ENCODE measurements at places on chromosomes 1 and 21.
A peak's percentile ranks its signal among the peaks of the same experiment; 100 is the strongest.

DNA sequence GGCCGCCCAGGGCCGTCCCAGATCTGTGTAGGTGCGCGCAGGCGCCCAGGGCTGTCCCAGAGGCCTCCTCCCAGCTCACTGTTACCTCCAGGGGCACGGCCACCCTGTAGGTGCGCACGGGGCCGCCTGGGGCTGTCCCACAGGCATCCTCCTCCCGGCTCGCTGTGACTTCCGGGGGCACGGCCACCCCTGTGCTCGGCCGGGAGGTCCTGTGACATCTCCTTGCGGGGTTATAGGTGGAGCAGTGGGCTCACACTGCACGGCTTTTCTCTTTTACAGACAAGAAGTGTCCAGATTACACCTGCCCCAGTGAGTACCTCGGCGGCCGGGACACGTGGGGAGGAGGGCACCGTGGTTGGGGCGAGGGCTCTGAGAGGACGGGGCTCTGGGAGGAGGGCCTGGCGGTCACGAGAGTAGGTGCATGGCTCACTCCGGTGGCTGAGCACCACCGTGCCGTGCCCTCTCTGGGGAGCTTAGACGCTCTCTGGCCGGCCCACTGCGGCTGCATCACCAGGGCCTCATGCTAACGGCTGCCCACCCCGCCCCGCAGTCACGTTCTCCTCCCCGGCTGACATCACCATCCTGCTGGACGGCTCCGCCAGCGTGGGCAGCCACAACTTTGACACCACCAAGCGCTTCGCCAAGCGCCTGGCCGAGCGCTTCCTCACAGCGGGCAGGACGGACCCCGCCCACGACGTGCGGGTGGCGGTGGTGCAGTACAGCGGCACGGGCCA is 21.4 kb downstream of the COL6A1 start:
- DNase-seq, result no peak

GRCh38 chr1:61976566-61976965 is 218.1 kb upstream of the L1TD1 start:
- DNase-seq, result no peak

DNA sequence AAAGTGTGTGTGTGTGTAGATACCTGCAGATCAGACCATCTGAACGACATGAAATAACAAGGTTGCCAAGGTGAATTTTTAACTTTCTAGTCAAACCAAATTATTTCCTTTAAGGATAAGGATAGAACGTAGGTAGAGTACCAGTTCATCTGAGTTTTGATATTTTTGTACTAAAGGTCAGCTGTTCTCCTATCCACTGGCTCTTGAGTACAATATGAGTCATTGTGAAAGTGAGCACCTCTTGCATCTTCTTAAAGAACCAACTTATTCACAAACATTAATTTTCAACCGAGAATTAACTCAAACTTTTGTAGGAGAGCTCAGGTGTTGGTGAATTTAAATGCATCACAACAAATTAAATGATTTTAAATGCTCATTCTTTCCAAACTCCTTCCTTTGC is 71.5 kb downstream of the IFI44 start:
- DNase-seq, result no peak

DNA sequence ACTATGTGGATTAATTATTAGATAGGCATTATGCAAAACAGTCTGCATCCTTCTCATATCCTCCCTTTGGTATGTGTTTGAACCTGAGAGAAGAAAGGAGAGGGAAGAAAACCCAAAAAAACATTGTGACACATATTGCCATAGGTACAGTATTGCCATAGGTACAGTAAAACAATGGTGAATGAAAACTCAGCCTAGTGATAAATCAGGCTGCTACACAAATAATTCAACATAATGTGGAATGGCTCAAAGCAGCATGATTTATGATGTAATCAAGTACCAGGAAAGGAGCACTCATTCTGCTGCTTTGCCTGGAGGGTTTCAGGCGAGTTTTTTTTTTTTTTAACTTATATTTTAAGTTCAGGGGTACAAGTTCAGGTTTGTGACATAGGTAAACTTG is 213.9 kb upstream of the LYPLAL1 start:
- no peak for DNase-seq

- DNase-seq, result no peak
Measured at GRCh38 chr1:79595931-79596330, 589.4 kb upstream of the ADGRL4 start.

GRCh38 chr21:42755766-42756579 is 102.6 kb downstream of the PDE9A start:
- DNase-seq, result no peak

GRCh38 chr1:181767001-181767708 is 283.8 kb downstream of the CACNA1E start:
- no peak for DNase-seq

GRCh38 chr1:39394598-39394997 is 96.8 kb upstream of the BMP8A start:
- no peak for DNase-seq

DNA sequence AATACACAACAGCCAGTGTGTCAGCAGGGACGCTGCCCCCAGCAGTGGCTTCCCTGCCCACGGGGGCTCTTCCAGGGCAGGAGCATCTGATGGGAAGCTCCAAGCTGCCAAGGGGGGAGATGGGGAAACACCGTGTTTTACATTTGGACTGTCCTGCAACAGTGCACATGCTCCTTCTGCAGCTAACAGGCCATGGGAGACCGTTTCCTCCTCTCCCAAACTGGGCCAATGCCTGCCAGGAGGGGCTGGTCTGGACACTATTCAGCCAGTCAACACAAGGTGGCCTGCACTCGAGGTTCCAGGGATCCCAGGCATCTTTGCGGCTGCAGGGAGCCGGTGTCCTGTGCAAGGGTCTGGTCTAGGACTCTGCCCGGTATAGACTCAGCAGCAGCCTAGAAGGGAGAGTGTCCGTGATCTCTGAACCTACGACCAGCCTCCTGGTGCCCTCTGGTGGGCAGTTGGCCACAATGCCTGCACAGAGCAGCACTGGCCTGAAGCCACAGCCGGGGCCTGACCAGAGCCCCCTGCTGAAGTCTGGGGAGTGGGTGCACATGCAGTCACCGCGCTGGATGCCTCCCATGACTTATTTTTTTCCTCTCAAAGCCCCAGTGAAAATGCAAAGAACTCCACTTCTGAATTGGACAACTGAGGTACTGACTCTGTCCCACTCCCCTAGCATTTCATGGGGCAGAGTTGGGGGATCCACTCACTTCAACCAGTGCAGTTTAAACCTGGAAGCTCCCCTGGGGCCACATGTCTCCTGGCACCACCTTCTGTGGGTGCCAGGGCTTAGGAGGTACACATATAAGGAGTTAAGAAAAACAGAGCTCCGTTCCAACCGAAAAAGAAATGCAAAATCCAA is 33.3 kb downstream of the RCC2 start:
- DNase-seq, result no peak

GRCh38 chr1:35390600-35391494 is 122.3 kb downstream of the ZMYM4 start:
- DNase-seq, result no peak

DNA sequence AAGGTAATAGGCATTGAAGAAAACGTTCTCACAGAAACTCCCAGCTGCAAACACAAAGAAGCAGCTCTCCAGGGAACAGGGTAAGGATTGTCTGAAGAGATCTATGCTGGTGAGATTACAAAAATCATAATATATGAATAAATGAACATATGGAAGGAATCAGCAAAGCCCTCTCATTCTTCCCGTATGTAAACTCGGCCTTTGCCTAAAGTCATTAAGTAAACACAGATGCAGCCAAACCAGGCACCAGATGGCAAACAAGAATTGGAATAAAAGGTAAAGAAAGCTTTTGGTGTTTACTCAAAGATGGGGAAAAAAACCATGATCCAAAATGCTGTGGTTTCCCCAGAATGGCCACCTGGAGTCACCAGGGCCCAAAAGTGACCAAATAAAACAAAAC is 76.6 kb upstream of the HOOK1 start:
- DNase-seq, result no peak

DNA sequence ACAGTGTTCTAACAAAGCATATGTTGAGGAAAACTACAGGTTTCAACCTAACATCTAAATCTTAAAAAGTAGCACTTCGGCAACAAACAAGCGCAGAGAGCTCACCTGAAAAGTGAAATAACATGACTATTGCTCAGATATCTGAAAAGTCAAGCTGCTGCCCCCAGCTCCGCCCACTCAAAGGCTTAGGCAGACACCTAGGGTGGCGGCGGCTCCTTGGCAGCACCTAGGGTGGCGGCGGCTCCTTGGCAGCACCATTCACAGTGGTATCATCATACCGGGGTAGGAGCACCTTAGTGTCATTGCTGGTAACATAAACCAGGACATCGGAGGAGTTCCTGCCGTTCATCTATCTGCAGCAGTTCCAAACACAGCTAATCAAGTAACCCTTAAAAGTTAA is 4.2 kb upstream of the S100A12 start:
- no peak for DNase-seq

- no peak for DNase-seq
Measured at GRCh38 chr1:94884106-94884505, 42.8 kb downstream of the CNN3 start.

DNA sequence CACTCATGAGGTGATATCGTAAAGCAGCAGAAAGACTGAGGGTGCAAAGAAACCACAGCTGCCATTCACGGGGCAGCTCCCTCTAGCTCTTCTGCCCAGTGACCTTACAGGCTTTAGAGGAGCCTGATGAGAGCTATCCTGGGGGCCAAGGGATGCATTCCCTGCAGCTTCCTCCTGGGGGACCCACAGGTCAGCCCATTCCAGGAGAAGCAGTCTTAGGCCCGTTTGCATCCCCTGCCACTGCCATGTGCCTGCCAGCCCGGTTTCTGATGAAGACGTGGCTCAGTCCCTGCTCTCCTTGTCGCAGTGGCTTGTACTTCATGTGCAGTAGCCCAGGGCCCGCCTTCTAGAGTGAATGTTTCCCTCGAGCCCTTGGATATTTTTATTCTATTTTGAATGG is 22.8 kb downstream of the ATP5PO start:
- no peak for DNase-seq

- DNase-seq, result no peak
Measured at GRCh38 chr1:114666954-114667353, 2.9 kb downstream of the DENND2C start.

DNA sequence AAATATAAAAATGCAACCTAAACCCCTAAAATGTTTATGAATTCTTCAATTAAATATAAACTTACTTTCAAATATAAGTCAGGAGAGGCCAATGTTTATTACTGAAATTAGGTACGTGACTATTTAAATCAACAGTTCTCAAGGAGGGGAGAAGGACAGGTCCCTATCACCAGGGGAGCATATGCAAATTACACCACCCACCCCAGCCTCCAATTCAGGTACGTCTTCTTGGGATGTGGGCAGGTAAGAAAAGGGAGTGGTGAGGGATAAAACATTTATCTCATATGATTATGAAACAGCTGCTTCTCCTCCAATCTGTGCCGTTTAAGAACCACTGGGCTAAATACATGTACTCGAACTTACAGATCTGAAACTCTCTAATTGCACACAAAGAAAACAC is 3.4 kb downstream of the COP1 start:
- DNase-seq, result no peak

GRCh38 chr1:15148941-15149340 is 4.6 kb upstream of the TMEM51 start:
- DNase-seq, result no peak

DNA sequence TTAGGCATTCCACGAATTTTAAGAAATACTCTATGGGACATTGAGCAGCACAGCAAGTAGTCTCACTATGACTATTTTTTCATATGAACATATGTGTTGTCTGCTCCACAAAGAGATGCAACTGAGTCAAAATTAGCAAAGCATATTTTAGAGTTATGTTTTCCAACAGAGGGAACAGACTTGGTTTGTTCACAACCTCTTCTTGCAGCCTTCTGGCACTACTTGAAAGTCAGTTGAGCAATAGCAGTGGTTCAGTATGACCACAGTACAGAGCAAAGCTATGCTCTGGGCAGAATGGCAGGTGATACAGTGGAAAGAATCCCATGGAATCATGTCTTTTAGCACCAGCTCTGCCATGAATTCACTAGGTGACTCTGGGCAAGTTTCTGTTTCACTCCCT is 5.2 kb downstream of the CCN1 start:
- no peak for DNase-seq

GRCh38 chr1:91124989-91125417 is 103.2 kb upstream of the ZNF644 start:
- no peak for DNase-seq

DNA sequence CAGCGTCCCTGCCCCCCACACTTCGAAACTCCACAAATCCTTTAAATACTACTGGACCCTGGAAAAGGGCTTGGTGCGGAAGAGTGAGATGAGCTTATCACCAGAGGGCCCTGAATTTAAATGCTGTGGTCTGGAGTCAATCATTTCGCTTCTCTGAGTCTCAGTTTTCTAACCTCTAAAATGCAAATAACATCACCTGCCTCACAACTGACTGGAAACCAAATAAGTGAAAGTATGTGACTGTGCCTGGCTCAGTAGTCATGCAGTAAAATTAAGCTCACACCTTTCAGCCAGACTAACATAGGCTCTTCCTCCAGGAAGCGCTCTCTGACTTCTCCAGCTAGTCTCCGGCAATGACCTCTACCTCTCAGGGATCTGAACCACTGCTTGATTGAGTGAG is 4.2 kb downstream of the GJA4 start:
- DNase-seq, result no peak

DNA sequence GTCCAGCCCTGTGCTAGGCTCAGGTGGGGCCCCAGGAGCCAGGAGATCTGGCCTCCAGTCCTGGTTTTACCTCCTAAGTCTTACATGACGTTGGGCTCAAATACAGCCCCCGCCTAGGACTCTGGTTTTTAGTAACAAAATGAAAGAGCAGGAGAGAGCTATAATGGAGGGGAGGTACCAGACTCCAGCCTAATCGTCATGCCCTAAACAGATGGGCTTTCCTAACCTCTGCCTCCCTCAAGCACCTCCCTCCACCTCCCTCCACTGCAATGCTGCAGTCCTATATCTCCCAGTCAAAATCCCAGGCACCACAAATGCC is 28.6 kb downstream of the TTC39A start:
- DNase-seq, result no peak

GRCh38 chr1:233113009-233113879 is 162.8 kb downstream of the NTPCR start:
- DNase-seq, result no peak

GRCh38 chr1:16351456-16351993 is 755 bp downstream of the FBXO42 start:
- no peak for DNase-seq

- DNase-seq, result no peak
Measured at GRCh38 chr1:7594714-7595295, 176.3 kb upstream of the VAMP3 start.

- no peak for DNase-seq
Measured at GRCh38 chr1:15053153-15053552, 100.4 kb upstream of the TMEM51 start.

GRCh38 chr1:169089776-169090175 is 16.7 kb upstream of the ATP1B1 start:
- DNase-seq, result no peak

GRCh38 chr1:168469690-168470089 is 74.1 kb downstream of the XCL2 start:
- peak; percentile 14 for DNase-seq
